Activated effector memory CD4-positive, alpha-beta T cell treated with Interleukin-2 at 50 U/mL for 16 hours (primary cell): ENCODE measurements at places on chromosomes 1 and 21.

DNA sequence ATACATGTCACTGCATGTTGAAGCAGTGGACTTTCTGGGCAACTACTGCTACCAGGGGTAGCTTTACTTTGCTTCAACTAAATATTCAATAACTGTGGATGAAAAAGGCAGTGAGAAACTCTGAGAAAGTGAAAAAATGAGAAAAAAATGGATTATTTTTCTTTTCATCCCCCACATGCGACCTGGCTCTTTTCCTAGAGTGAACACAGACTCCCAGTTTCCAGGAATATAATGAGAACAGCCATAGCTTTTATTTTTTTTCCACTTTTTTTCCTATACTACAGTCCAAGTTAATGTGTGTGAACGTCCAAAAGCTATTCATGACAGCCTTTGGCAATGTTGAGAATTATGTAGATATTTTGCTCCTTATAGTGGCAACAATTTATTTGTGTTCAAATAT, 230.4 kb downstream of the DNM3 start:
- DNase-seq, result no peak

GRCh38 chr1:151013518-151013917, 5.3 kb downstream of the PRUNE1 start:
- DNase-seq, result no peak

- DNase-seq, result no peak
These were observed 118.6 kb downstream of the NR5A2 start for GRCh38 chr1:200146100-200146499.

DNA sequence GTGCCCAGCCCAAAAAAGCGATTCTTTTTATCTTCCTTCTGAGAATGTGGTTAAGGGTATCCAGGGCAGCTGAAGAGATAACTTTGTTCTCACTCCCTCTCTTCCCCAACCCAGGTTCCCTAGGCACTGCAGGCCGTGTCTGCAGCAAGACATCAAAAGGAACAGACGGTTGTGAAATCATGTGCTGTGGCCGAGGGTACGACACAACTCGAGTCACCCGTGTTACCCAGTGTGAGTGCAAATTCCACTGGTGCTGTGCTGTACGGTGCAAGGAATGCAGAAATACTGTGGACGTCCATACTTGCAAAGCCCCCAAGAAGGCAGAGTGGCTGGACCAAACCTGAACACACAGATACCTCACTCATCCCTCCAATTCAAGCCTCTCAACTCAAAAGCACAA, 11.4 kb downstream of the WNT2B start:
- DNase-seq, result no peak

DNA sequence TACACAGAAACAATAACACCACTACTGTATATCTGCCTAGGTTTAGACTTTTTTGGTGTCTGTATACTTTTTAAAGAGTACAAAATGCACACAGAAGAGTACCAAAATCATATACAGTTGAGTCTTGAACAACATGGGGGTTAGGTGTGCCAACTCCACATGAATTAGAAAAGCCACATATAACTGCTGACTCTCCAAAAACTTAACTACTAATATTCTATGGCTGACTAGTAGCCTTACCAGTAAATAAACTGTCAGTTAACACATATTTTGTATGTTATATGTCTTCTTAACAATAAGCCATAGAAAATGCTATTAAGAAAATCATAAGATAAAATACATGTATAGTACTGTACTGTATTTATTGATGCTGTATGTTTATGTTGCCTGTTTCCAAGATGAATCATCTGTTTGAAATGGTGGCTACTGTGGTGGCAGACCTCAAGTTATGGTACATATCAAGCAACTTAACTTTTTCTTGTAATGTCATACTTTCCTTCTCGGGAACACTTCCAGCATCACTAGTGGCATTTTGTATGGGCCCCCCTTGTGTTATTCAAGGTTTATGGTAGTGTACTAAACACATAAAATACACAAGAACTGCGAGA, 71.2 kb downstream of the LHX4 start:
- DNase-seq, result no peak

GRCh38 chr1:41870076-41870562, 48.6 kb downstream of the HIVEP3 start:
- no peak for DNase-seq
